ENCODE measurements at places on chromosomes 7 and 10.

GRCh38 chr7:54904986-54905385, 113.8 kb upstream of the EGFR start:
- DNase-seq: no peak

GRCh38 chr10:22005763-22006162, 2.2 kb upstream of the DNAJC1 start:
- DNase-seq: no peak

- no peak for DNase-seq
These were observed 41.6 kb downstream of the RBM28 start for GRCh38 chr7:128302139-128302538.

DNA sequence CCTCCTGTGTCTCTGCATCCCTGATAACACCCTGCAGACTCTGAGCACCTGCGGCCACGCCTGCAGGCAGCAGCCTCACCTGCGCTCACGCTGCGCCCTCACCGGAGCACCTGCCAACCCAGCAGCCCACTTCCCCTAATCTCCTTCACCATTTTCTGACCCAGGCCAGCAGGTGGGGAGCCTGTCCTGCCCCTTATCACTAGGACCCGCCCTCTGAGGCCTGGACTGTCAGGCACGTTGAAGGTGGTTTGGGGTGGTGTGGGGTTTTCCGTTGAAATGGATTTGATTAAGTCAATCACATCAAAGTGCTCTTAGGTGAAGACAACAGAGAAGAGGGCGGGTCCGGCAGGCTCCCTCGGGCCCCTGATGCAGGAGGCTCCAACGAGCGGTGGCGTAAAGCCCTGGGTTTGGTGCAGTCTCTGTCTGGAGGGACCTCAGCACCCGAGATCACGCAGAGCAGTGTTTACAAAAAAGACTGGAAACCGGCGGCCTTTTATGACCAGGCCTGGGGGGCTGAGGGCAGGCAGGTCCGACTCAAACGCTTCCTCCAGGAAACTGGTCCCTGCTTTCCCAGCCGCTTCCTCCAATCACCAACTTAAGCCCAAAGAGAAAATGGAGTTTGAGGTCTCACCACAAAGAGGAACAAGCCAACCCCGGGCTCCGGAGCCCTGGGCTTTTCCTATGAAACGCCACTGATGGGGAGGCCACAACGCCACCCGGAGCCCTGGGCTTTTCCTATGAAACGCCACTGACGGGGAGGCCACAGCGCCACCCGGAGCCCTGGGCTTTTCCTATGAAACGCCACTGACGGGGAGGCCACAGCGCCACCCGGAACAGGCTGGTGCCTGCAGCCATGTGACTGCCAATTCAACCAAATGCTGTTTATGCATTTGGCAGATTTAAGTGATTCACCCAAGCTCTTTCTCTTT, 45.5 kb downstream of the DPYSL4 start:
- no peak for DNase-seq

GRCh38 chr10:30861221-30861620, 170.4 kb downstream of the ZNF438 start:
- no peak for DNase-seq

- DNase-seq: no peak
These were observed 26.1 kb downstream of the HACD1 start for GRCh38 chr10:17590969-17591645.

- DNase-seq: peak; percentile 1
These were observed 34.4 kb downstream of the ASAH2 start for GRCh38 chr10:50216894-50217293.

- DNase-seq: no peak
These were observed 293.8 kb downstream of the PHTF2 start for GRCh38 chr7:78092331-78092730.

- no peak for DNase-seq
These were observed 19.8 kb downstream of the PIK3AP1 start for GRCh38 chr10:96700374-96701099.

GRCh38 chr10:126317751-126318150, 70.5 kb downstream of the ADAM12 start:
- no peak for DNase-seq

DNA sequence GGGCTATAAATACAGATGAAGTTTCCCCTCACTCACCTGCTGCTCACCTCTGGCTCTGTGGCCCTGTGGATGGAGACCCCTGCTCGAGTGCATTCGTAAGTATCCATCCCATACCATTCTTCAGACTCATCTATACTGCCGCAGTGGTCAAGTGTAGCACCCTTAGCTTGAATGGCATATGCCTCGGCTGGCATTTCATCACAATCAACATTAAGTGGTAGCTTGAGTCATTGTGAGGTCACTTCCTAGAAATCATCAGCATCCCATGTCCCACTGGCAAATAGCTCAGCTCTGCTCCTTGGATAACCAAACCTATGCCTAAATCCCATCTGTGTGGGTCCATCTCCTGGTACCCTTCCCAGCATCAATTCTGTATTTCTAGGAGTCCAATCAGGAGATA, 38.2 kb downstream of the MDH2 start:
- no peak for DNase-seq

- DNase-seq: no peak
These were observed 83.3 kb downstream of the PAX2 start for GRCh38 chr10:100828738-100829096.

- no peak for DNase-seq
These were observed 7.8 kb upstream of the SEC61A2 start for GRCh38 chr10:12121673-12122072.

- DNase-seq: no peak
These were observed 108.3 kb downstream of the NKX6-2 start for GRCh38 chr10:132677473-132678227.

GRCh38 chr7:137454767-137455166, 111.2 kb upstream of the PTN start:
- no peak for DNase-seq

DNA sequence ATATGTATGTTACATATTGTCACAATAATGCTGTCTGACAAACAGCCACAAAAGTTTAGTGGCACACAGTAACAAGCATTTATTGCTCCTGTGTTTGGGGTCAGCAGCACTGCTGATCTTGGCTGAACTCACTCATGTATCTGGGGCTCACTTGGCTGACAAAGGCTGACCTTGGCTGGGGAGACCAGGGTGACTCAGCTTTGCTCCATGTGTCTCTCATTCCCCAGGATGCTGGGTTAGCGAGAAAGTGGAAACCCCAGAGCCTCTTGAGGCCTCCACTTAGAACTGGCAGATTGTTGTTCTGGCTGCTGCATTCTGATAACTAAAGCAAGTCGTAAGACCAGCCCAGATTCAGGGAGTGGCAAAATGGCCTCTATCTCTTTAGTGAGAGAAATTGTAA, 217.3 kb upstream of the HABP2 start:
- no peak for DNase-seq

- DNase-seq: no peak
These were observed 28.3 kb downstream of the CRCP start for GRCh38 chr7:66142996-66143395.

- DNase-seq: no peak
These were observed 69.9 kb downstream of the PPP1R3C start for GRCh38 chr10:91562839-91563581.

DNA sequence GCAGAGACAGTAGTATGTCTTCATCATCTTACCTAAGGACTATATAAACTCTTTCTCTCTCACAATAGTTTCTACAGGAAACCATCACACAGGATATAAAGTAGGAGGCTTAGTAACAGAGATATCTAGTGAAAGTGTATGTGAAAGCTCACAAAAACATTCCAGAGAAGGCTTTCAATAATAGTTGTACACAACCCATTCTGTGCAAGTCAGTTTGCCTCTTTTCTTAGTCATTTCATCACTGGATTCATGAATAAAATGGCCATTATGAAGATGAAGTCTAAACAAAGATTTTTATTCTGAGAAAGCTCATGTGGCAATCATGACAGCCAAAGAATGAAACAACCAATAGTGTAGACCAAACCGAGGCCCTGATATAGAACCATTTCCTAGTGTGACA, 178.8 kb downstream of the GNAT3 start:
- no peak for DNase-seq

GRCh38 chr7:7175075-7175695, 7.2 kb upstream of the C1GALT1 start:
- no peak for DNase-seq

GRCh38 chr7:55271661-55272060, 93.5 kb upstream of the LANCL2 start:
- DNase-seq: no peak

DNA sequence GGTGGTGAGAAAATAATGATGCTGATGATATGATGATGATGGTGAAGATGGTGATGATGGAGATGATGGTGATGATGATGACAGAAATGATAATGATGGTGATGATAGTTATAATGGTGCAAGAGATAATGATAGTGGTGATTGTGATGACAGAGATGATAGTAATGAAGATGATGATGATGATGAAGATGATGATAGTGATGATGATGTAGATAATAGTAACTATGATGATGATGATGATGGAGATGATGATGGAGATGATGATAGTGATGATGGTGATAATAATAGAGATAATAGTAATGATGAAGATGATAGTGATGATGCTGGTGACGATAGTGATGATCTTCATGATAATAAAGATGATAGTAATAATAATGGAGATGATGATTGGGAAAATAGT, 22.2 kb downstream of the ABCA13 start:
- no peak for DNase-seq

DNA sequence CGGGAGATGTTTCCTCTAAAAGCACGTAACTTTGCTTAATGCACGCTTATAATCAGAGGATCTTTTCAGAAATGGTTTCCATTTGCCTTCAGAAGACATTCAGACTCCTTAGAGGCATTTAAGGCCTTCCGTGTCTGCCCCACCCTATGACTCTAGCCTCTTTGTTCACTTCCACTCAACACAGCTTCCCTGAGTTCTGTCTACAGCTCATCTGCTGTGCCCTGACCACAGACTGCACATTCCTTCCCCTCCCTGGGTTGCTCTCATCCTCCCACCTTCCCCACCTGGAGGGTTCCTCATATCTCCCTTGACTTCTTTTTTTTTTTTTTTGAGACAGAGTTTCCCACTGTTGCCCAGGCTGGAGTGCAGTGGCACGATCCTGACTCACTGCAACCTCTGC, 16.6 kb downstream of the FBH1 start:
- DNase-seq: no peak

- DNase-seq: no peak
These were observed 21.4 kb upstream of the AOC1 start for GRCh38 chr7:150830937-150831336.

- DNase-seq: no peak
These were observed 823.5 kb downstream of the GRID1 start for GRCh38 chr10:85542936-85543730.

DNA sequence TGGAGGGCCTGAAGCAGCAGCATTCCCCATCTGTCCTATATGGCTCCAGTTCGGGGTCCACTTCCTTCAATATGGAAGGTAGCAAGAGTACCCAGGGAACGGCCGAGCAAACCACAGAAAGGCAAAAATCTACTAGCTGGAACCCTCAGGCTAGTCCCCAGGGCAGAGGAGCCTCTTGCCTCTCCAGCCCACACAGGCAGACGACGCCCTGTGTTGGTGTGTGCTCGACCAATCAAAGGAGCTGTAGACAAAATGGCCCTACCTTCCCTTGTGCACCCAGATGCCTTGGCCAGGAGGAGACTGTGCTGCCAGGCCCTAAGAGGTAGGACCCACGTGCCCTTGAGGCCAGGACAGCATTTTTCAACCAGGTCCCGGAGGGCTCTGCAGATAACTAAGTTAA, 91.5 kb downstream of the FAM53B start:
- no peak for DNase-seq

DNA sequence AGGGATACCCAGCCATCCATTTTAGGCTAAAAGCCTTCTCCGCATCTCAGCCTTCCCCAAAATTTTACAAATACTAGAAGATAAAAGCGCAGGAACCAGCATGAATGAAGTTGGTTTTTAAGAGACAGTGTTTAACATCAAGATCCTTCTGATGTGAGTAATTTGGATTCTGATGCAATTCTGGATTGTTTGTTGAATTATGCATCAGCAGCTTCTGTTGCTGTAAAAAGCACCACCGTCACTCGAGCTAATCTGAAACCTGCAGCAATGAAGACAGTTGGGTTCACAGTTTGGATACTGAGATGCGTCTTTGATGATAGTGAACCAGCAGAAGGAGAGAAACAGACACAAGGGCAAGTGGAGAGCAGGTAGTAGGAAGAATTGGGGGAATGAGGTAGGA, 179.2 kb downstream of the PLXNA4 start:
- no peak for DNase-seq

DNA sequence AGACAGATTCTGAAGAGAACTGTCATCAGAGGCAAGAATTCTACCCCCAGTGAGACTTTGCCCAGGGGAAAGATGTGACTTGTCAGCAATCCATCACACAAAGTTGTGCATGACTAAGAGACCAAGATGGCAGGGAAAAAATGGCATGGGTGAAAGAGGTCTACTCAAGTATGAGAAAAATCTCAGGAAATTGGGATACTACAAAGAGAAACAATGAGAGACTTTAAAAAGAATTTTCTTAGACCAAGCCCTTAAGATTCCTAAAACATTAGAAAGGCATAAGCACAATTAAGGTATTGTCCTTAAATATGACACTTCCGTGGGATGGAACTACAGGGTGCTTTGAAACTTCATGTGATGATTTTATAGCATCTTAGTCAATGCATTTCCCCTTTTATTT, 45.6 kb upstream of the PDE1C start:
- no peak for DNase-seq

DNA sequence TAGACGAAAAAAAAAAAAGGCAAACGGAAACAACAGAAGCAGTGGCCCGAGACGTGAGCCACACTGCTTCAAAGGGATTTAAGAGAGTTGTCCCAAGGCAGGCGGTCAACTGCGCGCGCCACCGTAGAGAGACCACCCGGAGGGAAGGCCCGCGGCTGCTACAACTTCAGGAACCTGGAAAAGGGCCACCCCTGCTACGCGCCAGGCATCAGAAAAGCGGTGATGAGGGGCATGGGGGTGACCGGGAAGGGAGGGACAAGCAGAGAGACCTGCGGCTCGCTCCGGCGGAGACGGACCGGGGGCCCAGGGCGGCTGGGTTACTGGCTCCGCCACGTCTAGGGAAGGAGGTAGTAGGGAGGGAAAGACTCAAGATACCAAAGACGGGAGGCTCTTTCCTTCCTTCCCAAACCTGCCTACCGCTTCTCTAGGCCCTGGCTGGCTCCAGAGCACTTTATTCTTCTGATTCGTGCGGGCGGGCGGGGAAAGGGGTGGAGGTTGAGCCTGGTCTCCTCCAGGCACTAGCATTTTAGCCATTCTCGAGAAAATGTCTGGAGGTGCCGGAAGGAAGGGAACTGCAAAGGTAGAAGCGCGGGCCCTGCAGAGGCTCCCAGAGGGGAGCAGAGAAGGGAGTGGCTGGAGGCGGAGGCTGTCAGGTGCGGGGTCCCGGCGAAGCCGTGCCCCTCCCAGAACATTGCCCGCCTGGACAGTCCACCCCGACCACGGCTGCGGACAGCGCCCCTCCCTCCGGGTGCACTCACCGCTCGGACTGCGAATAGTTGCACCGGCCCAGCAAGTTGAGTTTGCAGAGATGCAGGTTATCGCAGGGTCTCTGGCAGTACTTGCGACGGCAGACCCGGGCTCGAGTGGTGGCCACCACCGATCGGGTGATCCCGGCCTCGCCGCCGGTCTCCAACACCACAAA, 993 bp downstream of the ZC3HAV1 start:
- DNase-seq: no peak
